GM12891 (cell line): ENCODE measurements at places on chromosomes 3 and 15.

GRCh38 chr3:196666001-196666867, 26.7 kb downstream of the NRROS start:
- DNase-seq = no peak

DNA sequence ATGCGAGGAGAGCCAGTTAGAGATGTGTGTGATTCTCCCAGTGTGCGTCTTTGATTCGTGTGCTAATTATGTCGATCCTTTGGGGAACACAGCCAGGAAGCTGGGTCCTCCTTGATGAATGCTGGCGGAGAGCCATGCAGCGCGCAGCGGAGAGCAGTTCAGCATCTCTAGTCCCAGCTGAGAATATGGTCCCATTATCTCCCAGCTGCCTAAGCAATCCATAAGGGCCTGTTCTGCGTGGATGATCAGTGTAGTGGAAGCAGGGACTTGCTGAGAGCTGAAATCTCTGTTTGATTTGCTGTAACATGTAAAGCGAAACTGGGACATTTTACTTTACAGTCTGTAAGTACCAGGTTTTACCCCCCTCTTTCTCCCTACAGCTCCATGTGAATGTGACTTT, 412.7 kb downstream of the CNTN4 start:
- DNase-seq = no peak

DNA sequence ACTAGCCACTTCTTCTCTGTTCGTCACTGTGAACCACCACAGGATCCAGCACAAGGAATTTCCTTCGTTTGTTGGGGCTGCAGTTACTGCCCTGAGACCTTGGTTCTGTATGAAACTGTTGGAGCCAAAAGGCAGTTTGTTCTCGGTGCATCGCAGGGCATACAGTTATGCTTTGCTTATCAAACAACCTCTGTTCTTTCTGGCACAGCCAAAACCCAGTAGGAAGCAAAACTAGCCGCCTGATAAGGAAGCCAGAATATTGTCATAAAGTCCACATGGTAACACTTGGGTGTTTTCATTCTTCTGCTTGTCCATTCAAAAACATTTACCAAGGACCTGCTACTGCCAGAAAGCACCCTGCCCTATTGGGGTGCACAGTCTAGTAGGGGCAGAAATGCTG, 116.1 kb downstream of the RAB11A start:
- DNase-seq = no peak

- no peak for DNase-seq
Measured at GRCh38 chr3:177565981-177566380, 368.7 kb upstream of the TBL1XR1 start.

DNA sequence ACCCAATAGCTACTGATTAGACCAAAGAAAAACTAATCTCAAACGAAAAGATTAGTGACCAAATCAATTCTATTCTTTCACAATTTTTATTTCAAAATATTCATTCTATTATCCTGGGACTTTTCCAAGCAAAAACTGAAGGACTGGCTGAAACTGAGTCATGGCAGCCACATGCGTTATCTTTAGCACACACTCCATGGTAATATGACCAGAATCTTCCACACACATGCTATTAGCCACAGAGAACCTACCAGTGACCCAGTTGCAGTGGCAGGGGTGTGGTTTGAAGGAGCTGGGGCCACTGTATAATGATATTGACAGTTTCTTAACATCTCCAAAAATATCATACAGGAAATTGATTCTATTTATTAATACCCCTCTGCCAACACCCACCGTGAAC, 154.8 kb upstream of the ABI3BP start:
- no peak for DNase-seq

GRCh38 chr3:187858041-187858440, 112.8 kb upstream of the BCL6 start:
- DNase-seq = no peak

DNA sequence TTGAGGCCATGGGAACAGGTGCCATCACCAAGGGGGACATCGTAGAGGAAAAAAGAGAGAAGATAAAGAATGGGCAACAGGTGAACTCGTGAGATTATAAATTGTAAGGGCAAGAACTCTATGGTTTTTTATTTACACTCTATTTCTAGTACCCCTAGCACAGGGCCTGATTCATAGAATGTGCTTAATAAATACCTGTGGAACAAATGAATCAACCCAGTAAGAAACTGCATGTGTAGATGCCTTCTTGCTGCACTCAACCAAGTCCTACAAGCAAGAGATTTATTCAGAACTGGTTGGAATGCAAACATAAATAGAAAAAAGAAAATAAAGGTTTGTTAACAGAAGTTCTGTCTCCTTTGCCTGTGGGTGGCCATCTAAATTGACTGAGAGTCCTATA, 18.7 kb upstream of the KPNA1 start:
- no peak for DNase-seq

GRCh38 chr3:151998744-151999143, 125.3 kb downstream of the SUCNR1 start:
- no peak for DNase-seq

- no peak for DNase-seq
Measured at GRCh38 chr15:82172506-82172905, 90.0 kb downstream of the EFL1 start.

- no peak for DNase-seq
Measured at GRCh38 chr3:138219255-138219654, 32.2 kb downstream of the ARMC8 start.

DNA sequence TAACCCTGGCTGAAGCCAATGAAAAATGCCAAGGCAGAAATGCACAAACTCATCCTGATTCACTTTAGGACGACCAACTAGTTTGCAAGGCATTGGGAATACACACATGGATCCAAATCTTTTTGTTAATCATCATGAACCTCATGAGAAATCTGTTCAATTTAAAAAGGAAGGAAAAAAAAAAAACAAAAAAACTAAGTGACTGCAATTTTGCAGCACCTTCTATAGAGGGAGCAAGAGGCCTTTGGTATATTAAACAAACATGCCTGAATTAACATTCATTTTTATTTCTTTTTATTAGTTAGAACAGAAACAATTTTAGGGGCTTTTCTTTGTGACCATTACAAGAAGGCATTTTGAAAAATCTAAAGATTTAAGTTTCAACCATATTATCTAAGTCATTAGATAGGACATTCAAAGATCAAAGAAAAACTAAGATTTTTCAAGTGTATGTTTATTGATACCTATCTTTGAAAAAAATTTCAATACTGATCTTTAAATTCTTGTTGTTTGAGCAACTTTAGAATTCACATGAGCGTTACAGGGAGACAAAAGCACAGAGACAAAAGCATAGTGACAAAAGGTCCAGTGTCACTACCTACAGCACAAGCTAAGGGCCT, 182.4 kb downstream of the CBLB start:
- peak; percentile 1 for DNase-seq

GRCh38 chr3:152644478-152644877, 190.5 kb upstream of the P2RY1 start:
- no peak for DNase-seq

- no peak for DNase-seq
Measured at GRCh38 chr3:16697443-16698147, 92.4 kb upstream of the DAZL start.

DNA sequence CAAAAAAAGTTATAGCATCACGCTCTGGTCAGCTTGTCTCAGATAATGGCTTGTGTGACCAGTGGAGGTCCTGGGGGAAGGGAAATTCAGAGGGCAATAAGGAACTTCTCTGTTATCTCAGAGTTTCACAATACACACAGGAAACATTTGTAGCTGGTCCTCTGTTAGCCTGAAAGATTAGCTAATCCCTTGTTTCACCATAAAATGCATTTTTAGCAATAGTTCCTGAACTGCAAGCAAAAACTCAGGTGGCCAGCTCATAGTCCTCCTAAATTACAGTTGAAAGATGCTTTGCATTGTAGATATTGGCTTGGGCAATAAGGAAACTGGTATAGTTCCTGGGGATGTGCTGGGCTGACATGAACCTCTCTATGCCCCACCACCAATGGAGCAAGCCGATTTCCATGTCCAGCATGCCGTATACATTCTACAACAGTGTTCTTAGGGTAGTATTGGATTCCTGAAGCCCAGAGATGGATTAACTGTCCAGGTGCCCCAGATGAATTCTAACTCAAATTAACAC, 141.5 kb upstream of the TBL1XR1 start:
- no peak for DNase-seq
